ENCODE measurements at places on chromosomes 4 and X.
A peak's percentile ranks its signal among the peaks of the same experiment; 100 is the strongest.

DNA sequence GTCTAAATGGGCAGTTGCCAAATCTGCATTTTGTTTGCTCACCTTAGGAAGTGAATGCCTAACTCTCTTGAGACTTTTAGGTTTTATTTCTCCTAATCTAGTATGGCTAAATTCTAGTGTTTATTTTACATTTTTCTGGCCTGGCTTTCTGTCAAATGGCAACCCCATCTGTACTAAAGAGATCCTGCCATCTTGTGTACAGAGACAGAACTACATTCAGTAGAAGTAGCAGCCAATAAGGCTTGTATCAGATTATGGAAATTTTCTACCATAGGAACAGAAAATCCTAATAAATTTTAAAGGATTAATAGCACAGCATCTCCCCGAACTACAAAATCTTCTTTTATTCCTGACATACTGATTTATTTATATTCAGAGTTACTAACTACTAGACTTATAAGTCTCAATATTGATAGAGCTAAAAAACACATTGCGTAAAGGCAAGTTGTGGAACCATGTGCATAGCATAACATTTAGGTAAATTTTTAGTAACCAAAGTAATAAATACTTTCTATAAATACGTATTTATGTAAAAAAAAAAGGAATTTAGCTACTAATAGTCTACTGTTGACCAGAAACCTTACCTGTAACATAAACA is 45.5 kb downstream of the TMEM144 start:
- no peak for DNase-seq

DNA sequence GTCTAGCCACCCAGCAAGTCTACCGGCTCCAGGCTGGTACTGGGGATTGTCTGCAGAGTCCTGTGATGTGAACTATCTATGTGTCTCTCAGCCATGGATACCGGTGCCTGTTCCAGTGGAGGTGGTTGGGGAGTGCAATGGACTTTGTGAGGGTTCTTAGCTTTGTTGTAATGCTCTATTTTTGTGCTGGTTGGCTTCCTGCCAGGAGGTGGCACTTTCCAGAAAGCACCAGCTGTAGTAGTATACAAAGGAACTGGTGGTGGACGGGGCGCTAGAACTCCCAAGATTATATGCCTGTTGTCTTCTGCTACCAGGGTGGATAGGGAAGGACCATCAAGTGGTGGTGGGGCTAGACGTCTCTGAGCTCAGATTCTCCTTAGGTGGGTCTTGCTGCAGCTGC is 306.4 kb upstream of the POF1B start:
- DNase-seq = no peak

DNA sequence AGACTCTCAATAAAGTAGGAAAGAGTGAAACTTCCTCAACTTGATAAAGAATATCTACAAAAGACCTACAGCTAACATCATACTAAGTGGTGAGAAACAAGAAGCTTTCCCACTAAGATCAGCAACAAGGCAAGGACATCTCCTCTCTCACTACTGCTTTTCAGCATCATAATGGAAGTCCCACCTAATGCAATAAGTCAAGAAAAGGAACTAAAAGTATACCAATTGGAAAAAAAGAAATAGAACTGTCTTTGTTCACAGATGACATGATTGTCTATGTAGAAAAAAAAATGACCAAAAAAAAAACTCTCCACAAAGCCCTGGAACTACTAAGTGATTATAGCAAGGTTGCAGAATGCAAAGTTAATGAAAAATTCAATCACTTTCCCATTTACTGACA is 25.1 kb upstream of the SH3RF1 start:
- DNase-seq = no peak

- DNase-seq = no peak
Measured at GRCh38 chr4:104500442-104500841, 5.7 kb upstream of the CXXC4 start.

DNA sequence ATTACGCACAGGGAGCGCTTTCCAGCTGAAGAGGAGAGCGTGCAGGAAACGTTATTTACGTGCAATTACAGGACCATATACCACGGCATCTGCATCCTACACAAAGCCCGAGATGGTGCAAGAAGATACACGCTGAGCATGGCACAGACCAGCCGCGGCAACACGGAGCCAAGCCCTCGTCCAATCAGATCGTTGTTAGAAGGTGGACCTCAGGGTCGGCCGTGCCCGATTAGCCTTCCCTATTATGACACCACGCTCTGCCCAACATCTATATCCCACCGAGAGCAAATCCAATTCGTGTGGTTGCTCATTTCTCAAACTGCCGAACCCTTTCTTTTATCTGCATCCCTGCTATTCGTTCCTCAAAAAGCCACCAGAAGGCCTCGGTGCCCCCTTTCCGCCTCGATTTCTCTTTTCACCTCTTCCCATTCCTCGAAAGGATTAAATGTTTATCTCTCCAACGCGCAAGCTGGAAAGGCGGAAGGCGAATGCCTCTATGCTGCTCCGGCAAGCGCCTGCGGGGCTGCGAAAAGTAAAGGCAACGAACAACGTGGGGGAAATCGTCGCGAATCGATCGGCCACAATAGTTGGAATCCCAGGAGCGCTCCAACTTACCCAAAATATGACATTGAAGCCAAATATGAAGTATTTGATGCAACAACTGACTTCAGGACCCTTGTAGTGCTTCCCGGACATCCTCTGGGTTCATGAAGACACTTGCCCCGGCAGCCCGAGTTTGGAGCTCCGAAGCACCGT is 702 bp downstream of the TSPAN5 start:
- peak; percentile 26 for DNase-seq

DNA sequence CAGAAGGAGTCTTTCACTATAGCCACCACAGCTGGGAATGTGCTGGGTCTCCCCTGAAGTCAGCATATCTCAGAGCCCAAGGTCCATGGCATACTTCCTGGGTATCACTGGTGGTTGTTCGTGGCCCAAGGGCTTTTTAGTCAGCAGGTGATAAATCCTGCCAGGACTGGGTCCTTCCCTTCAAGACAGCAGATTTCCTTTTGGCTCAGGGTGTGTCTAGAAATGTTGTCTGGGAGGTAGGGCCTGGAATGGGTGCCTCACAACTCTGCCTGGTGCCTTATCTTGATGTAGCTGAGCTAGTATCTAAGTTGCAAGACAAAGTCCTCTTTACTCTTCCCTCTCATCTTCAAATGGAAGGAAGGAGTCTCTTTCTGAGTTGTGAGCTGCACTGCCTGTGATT is 102.4 kb upstream of the TMLHE start:
- no peak for DNase-seq

DNA sequence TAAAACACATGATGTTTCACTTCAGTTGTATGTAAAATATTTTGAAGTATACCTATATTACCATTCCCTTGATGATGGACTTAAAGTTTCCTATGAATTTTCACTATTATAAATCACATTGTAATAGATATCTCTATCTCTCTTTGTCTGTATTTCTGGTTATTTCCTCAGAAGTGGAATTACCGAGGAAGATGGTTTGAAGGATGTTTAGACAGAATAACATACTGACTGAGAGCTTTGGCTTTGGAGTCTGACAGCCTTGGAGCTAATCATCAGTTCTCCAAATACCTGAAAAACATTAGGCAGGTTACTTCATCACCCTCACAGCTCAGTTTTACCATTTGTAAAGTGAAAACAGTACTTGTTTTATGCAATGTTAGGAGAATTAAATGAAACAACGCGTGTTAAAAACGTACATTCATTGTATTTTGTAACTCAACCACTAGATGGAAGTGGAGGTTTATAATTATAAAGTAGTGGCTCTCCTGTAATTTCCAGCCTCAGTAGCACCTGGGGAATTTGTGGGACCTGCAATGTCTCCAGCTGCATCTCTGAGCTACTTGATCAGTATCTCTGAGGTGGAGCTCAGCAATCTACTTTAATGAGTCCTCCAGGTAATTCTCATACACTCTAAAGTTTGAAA is 14.3 kb downstream of the JCHAIN start:
- DNase-seq = no peak

GRCh38 chr4:187449702-187450101 is 545.9 kb upstream of the ZFP42 start:
- DNase-seq = no peak

- no peak for DNase-seq
Measured at GRCh38 chrX:133191739-133192039, 26.5 kb downstream of the TFDP3 start.

DNA sequence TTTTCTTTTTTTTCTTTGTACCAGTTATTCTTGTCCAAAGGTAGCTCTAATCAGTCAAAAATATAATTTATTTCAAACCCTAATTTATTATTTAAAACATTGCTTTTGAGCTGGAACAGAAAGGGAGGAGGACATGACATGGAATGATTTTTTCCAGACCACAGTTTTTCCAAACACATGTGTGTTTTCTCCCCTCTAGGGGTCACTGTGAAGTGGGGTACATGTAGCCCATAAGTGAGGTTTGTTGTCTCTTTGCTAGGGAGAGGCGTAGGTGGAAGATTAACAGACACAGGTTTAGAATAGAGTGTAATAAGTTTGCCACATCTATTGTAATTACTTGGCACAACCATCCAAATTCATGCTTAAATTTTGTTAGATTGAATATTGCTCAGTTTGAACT is 83.0 kb downstream of the TNIP2 start:
- no peak for DNase-seq

GRCh38 chr4:114684462-114684861 is 85.9 kb downstream of the UGT8 start:
- DNase-seq = no peak

DNA sequence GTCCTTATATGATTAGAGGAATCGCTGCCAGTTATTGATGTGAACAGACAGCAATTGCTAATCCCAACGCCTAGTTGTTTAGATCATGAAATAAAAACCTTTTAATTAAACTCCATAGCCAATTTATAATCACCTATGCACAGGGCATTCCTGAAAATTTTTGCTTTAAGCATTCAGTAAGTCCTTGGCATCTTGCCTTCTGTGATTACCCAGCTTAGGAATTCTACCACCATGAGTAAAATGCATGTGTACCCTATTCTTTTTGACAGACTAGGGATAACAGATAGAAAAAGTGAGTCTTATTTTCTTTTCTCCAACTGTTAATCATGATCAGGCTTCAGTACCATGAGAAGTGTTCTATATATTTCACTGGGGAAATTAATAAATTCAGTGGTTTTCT is 995.3 kb upstream of the GRIA3 start:
- DNase-seq = no peak

GRCh38 chr4:116478343-116478742 is 607.0 kb downstream of the TRAM1L1 start:
- DNase-seq = no peak

DNA sequence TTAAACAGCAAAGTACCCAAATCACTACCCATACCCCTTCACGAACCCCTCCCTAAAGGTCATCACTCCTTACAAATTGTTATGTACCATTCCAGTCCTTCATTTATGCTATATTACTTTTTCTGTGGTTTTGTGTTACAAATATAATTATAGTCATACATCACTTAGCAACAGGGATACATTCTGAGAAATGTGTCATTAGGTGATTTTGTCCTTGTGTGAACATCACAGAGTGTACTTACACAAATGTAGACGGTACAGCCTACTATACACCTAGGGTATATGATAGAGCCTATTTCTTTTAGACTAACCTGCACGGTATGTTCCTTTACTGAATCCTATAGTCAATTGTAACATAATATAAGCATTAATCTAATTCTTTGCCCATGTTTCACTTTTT is 61.9 kb downstream of the ASB9 start:
- no peak for DNase-seq

DNA sequence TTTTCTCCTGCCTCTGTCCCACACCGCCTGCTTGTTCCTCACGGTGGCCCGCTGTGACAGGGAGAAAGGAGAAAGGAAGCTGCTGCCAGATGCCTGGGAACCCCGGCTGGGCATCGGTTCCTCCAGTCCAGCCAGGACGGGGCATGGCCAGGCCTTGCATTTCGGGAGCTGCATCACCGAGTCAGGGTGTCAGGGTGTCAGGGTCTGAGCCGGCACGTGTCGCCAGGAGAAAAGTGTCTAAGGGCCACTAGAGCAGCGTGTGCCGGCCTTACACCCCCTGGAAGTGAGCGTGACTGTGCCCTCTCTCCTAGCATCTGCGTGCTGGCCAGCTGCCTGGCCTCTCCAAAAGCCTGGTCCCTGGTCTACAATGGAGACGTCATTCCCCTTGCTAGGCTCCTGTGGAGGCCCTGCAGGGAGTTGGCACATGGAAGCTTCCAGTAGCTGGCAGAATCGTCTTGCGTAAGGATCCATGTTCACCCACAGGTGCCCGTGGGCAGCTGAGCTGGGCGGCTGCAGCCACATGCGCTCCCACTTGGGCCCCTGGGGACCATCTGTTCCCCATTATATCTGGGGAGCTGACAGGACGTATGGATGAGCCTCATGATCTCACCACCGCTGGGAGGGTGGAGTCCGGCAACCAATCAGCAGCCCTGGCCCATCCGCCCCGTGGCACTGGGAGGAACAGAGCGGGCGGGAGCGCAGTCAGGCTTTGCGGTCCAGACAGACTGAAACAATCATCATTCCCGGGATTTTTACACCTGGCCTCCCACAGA is 39.9 kb upstream of the HMX1 start:
- no peak for DNase-seq

- DNase-seq = no peak
Measured at GRCh38 chr4:156598138-156598681, 373.4 kb downstream of the PDGFC start.

GRCh38 chrX:19776753-19777152 is 110.6 kb downstream of the SH3KBP1 start:
- DNase-seq = no peak

DNA sequence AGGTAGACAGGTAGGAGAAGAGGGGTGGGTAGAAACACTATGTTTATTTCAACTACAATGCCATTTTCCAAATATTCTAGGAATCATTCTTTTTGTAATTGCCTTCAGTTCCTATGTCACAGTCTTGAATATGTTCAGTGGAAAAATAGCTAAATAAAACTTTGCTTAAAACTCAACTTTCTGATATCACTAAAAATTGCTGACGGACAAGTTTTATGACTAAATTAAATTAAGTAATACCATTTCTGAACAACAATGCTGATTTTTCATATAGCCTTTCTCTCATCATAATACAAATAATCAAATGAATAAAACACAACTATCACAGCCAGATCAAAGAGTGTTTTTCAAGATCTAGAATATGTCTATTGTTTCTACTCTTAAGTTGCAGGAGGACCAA is 53.1 kb downstream of the TEC start:
- no peak for DNase-seq

DNA sequence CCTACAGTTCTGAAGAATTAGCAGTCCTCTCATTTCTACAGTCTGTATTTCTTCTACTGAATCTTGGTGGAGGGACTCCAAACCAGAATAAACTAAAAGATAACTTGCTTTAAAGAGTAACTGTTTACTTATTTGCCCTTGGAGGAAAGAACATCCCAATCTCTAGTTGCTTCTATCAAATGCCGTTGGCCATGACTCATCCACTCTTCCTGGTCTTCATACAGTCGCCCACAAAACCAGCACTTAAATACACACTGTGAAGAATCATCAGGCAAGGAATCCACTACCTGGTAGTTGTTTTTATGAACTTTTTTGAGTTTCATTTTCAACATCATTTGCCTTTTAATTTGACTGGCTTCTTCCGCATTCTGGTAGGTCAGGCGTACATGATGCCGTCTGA is 14.2 kb downstream of the ZNF518B start:
- no peak for DNase-seq

GRCh38 chrX:17475449-17476217 is 100.6 kb downstream of the NHS start:
- DNase-seq = no peak

- DNase-seq = no peak
Measured at GRCh38 chrX:17183566-17183965, 191.4 kb upstream of the NHS start.
